ENCODE measurements at places on chromosomes 16 and 17. TPM values are rescaled to one million over a fixed set of nuclear protein-coding genes. Genes with fewer than 3 reads are reported as not detected.

Gene ZNF597
- 4.4 TPM for total RNA-seq

GRCh38 chr16:89341697-89342694, 124.5 kb downstream of the ZNF778 start:
- no peak for DNase-seq

Gene PLA2G15
- total RNA-seq, result 7.5 TPM

DNA sequence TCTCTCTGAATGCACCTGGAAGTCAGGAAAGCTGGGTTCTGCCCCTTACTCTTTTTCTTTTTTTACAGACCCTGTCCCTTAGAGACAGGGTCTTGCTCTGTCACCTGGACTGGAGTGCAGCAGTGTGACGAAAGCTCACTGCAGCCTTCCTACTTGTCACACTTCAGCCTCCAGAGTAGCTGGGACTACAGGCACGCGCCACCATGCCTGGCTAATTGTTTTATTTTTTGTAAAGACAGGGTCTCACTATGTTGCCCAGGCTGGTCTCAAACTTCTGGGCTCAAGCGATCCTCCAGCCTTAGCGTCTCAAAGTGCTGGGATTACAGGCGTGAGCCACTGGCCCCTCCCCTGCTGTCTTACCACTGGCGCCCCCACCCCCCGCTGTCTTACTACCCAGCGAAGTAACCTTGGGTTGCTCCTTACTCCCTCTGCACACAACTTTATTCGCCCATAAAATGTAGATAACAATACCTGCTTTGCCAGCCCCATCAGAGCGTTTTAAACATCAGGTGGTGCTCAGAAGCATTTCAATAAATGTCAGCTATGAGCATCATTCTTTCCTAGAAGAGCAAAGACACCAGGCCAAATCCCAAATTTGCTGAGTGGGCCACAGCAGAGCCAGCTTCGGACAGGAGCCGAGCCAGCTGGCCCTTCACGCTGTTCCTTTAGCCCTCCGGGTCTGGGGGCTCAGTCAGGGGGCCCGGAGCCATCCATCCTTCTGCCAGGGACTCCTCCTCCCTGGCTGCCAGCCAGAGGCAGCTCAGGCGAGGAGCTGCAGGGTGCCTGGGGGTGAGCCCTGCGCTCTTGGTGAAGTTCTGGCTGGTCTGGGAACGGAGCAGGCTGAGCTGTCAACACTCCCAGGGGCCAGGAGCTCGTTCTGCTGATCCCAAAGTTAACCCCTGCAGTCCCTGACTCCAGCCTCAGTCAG, 24.4 kb downstream of the SRL start:
- DNase-seq, result no peak

Gene OR4D1
- not detected for total RNA-seq

GRCh38 chr17:37642681-37643080, 565 bp downstream of the DDX52 start:
- peak; percentile 6 for DNase-seq

DNA sequence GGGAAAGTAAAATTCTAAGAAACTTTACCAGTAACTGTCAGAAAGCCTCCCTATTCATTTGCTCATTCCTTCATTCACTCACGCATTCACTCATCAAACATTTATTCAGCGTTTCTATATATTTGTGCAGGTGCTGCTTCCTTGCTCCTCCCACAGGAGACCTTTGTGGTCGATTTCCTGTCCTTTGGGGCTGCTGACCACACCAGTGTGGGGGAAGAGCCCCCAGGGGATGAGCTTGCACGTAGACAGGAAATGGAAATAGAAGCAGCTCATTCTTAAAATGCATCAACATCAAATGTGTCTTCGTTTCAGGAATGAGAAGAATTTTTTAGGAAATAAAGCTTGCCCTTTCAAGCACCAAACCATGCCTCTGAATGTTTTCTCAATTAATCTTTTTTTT, 9.6 kb downstream of the PIK3R6 start:
- DNase-seq, result no peak

- no peak for DNase-seq
Measured at GRCh38 chr16:11232852-11233726, 22.9 kb downstream of the SOCS1 start.

DNA sequence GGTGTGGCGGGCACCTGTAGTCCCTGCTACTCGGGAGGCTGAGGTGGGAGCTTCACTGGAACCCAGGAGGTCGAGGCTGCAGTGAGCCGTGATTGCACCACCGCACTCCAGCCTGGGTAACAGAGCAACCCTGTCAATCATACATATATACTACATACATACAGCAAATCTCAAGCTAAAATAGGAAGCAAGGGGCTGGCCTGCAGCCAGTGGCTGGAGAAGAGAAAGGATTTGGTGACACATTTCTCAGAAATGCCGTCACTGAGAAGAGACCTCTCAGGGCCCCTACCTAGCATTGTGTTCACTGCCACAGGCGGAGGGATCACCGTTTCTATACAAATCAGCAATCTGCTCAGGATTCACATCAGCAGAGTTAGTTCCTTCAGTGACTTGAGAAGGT, 16.9 kb downstream of the NARF start:
- no peak for DNase-seq

DNA sequence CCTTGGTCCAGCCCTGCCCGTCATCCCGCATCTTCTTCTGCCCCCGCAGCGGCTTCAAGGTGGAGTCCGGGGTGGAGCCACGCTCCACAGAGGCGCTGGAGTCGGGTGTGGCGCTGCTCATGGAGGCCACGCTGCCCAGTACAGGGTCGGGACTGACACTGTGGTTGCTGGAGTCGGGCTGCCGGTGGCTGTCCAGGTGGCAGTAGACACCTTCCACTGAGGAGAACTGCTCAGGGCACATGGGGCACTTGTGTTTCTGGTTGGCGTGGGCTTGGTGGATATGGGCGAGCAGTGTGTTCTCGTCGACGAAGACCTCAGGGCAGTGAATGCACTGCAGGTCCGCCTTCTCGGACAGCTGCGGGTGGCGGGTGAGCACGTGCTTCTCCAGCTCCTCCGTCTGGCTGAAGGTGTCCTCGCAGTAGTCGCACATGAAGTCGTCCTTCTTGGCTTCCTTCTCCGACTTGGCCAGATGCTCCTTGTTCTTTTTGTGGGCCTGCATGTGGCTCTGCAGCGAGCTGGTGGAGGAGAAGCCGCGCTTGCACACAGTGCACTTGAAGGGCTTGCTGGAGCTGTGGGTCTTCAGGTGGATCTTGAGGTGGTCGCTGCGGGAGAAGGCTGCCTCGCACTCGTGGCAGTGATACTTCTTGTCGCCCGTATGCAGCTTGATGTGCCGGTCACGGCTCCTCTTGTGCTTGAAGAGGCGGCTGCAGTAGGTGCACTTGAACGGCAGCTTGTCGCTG, 217.8 kb downstream of the ZNF423 start:
- no peak for DNase-seq

GRCh38 chr17:2929881-2930533, 133.4 kb downstream of the OR1D5 start:
- DNase-seq, result peak; percentile 49

Data from NCI-H460 (cell line).